Stimulated activated CD4-positive, alpha-beta T cell treated with anti-CD3 and anti-CD28 coated beads, Interleukin-12 subunit alpha, Interleukin-12 subunit beta, amount 100 ng/mL, for 24 hours (primary cell): ENCODE measurements at places on chromosomes 5 and 9.

- DNase-seq, result no peak
These were observed 33.2 kb downstream of the FBXO38 start for GRCh38 chr5:148416921-148417320.

DNA sequence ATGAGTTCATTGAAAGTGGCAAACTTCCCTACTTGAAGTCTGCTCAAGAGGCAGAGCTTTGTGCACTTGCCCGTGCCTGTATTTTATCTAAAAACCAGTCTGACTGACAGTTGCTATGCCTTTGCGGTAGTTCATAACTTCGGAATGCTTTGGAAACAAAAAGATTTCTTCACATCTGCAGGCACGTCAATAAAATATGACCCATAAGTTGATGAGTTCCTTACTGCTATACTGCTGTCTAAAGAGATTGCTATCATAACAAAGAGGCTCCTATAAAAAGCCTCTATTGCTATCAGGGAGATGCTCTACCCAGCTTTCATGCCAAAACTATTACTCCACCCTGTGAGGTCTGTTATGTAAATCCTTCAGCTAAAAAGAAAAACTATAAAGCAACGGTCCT lies 25.4 kb upstream of the RNF20 start:
- DNase-seq, result no peak

- no peak for DNase-seq
These were observed 20.5 kb upstream of the NDST1 start for GRCh38 chr5:150487199-150488061.

DNA sequence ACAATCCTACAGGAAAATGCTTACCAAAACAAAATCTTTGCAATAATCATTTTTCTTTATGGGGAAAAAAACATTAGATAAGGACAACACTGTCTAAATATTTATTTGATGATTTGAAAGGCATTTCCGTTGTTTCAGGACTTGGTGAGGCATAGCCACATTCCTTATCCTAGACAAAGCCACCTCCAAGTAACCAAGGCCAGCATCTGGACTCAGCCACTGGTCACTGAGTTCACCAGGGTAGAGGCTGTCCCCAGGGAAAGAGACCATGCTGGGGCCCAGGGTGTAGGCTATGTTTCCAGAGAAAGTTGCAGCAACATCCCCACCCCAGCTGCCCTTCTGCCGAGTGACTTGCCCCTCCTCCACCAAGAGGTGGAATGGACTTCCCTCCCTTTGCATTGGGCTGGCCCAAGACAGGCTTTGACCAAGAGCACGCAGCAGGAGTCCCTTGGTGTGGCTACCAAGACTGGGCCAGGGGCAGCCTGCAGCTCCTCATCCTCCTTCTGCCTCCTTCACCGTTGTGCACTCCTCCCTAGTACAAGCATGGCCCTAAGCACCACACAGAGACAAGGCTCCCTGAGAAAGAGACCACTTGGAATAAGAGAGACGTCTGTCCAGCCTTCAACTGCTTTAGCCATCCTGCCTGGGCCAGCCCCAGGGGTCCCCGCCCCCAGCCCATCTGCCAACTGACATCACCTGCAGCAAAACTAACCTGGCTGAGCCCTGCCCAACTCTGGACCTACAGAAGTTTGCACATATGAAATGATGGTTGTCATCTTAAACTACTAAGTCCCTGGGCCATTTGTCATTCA lies 68.1 kb upstream of the SPIN1 start:
- no peak for DNase-seq

DNA sequence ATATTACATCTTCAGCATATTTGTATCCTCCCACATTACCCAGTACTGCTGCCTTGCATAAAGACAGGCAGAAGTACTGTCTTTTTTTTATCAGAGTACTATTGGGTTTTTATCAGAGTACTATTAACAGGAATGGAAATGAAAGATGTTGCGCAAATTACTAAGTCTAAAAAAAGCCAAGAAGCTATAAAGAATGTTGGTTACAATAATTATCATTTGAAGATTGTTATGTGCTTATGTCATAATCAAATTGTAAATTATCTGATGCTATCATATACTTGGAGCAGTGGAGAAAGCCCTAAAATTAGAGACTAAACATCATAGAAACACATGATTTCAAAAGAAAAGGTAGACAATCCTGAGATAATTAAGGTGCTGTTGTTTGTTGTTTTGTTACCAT lies 188.8 kb downstream of the CCDC192 start:
- no peak for DNase-seq

DNA sequence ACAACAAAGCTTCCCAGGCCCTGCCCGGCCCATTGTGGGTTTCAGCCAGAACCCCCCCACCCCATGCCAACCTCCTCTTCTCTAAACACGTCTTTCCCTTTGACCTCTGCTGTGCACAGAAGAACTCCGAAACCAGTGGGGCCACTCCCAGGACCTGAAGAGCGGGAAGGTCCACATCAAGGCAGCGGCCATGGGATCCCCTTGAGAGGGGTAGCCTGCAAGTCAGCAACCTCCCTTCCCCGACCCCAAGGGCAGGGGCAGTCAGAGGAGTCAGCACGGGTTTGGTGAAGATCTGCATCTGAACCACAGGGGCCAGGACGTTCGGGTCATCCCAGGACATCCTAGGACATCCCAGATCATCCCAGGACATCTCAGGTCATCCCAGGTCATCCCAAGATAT lies 379.9 kb upstream of the IRX4 start:
- DNase-seq, result no peak

DNA sequence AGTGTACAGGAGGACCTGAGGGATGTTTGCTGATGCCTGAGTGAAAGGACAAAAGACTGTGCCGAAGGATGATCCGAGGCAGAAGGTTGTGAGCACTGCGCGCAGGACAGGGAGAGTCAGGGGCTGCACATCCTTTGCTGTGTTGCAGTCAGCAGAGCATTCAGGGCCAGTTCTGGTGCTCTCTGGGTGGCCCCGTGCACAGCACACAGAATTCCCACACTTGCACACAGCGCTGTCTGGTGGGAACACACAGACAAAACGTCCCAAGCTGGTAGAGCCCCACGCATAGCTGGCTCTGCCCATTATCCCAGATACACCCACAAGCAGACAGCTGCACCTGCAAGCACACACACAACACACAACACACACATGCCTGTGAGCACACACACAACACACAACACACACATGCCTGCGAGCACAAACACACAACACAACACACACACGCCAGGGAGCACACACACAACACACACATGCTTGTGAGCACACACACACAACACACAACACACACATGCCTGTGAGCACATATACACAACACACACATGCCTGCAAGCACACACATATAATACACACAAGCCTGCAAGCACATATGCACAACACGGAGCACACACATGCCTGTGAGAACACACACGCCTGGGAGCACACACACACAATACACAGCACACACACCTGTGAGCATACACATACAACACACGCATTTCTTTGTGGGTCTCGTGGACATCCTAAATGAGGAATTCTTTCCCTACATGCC lies 74.4 kb downstream of the FGF18 start:
- DNase-seq, result no peak

DNA sequence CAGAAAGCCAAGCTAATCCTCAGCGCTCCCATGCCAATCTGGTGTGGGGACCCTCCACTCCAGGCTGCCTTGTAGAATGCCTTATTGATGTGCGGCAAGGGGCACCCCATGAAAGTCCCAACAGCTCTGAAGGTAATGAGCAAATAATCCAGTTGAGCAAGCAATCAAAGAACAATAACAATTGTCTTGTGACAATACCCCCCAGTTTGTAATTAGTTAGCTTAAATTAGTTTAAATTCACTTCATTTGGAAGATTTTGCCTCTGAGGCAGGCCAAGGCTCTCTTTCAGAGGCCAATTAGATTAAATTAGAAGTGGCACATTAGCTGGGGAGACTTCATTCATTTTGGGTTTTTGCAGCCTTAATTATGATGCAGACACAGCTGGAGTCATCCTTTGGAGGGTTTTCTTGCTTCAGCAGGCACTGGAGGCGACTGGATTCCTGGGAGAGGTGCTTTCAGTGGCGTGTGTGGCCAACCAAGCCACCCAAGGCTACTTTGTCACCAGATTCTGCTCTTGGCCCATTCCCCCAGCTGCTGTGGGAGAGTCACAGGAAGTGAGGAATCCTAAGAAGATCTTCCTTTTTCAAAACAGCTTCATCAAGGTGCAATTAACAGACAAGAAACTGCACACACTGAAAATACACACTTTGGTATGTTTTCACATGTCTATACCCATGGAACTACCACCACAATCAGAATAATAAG lies 17.9 kb upstream of the FBP1 start:
- no peak for DNase-seq

GRCh38 chr9:133031496-133031911 lies 707 bp downstream of the GTF3C5 start:
- DNase-seq, result no peak

- no peak for DNase-seq
These were observed 1.3 kb downstream of the ENC1 start for GRCh38 chr5:74638970-74639806.

- DNase-seq, result no peak
These were observed 312.0 kb downstream of the CDK5RAP2 start for GRCh38 chr9:120267929-120268328.

DNA sequence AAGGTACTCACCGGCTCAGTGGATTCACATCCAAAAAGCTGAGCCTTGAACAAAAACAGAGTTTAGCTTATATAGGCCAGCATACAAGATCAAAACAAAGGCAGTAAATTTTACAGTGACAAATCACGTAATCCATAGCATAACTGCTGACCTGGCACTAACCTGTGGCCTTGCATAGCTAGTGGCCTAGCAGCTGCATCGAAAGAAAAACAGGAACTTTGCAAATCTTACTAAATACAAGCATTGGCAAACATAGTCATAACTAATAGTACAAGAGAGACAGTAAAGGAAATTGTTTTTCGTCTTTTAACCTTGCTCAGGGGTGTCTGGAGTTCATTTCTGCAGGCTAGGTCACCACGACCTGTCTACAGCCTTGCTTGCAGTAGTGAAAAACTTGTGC lies 4.8 kb downstream of the HSDL2 start:
- DNase-seq, result no peak

GRCh38 chr9:113454914-113455761 lies 8.4 kb upstream of the RGS3 start:
- DNase-seq, result no peak

GRCh38 chr5:78896132-78896531 lies 89.0 kb downstream of the ARSB start:
- no peak for DNase-seq

- no peak for DNase-seq
These were observed 180.8 kb downstream of the HSD17B3 start for GRCh38 chr9:96121136-96121535.

DNA sequence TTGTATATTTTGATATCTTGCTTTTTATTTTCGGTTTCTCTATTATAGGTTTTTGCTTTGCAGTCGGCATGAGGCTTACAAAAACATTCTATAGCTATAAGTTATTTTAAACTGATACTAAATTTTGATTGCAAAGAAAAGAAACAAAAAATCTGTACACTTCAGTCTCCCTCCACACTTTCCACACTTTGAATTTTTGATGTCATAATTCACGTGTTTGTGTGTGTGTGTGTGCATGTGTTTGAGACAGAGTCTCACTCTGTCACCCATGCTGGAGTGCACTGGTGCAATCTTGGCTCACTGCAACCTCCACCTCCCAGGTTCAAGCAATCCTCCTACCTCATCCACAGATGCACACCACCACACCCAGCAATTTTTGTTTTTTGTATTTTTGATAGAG lies 124.9 kb downstream of the MRPS30 start:
- no peak for DNase-seq

DNA sequence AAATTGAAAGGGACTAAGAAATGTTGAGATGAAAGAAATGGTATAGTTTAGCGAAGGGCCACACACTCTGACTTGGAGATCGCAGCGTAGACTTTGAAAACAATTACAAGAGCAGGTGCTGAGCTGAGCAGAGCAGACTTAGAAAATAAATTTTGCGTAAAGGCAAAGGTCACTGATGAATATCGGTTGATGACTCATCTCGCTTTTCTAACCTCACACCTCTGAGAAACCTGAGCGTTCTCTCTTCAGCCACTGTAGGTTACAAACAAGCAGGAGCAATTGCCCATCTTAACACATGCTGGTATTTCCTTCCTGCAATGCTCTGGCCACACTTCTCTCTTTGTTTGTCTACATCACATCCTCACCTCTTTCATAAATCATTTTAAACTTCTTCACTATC lies 190.6 kb upstream of the C9orf72 start:
- no peak for DNase-seq

GRCh38 chr5:41347569-41347968 lies 134.2 kb upstream of the C6 start:
- DNase-seq, result no peak

DNA sequence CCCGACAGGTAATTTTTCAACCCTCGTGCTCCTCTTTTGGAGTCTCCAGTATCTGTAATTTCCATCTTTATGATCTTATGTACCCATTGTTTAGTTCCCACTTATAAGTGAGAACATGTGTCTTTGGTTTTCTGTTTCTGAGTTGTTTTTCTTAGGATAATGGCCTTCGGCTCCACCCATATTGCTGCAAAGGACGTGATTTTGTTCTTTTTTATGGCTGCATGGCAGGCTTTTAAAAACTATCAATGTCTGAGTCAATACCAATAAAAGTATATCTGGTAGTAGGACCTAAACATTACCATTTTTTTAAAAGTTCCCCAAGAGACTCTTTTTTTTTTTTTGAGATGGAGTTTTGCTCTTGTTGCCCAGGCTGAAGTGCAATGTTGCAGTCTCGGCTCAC lies 3.9 kb upstream of the SLC26A2 start:
- no peak for DNase-seq

DNA sequence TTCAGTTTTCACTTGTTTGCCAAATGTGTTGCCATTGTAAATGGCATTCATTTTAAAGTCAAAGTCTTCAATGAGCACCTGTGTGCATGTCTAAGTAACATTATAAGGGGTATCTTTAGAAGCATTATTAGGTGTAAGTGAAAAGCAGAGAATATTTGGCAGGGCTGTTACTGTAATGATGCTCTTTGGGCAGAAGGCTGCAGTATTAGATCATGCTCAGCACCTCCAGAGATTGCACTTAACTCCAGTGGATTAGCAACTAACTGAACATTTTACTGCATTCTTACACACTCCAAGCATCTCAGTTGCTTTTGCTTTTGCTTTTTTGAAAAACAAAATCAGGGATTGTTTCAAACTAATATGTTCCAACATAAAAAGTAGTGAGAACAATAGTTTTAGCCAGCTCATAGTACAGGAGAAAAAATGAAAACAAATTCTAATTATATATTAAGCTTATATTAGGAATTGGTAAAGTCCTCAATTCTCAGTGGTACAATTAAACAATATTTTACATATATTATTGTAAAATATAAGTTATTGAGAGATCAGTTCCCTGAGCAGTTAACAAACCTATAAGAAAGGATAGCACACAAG lies 1740.9 kb upstream of the CDH9 start:
- DNase-seq, result no peak
